ENCODE measurements at places on chromosomes 13 and 19.

DNA sequence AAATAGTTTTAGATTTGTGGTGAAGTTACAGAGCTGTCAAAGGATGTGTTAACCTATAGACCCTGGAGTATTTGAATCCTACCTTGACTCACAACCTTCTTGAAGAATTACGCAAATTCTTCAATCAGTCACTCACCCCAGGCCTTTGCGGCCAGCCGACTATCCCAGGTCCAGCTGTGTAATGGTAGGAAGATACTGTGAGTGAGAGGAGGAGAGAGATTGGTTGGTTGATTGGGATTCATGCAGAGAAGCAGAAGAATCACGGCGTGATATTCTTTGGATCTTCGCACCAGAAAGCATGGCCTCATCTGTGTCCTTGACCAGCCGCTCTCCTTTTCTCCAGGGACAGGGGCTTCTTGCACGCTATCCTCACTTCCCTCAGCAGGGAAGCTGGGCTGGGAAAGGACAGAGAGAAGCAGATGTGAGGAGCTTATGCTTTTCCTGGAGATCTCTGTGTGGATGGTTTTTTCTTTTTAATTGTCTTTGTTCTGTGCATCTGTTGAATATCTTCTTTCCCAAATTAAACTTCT is 249.1 kb downstream of the GGACT start:
- DNase-seq: no peak

- no peak for DNase-seq
These were observed 17.5 kb upstream of the HS6ST3 start for GRCh38 chr13:96072392-96072791.

DNA sequence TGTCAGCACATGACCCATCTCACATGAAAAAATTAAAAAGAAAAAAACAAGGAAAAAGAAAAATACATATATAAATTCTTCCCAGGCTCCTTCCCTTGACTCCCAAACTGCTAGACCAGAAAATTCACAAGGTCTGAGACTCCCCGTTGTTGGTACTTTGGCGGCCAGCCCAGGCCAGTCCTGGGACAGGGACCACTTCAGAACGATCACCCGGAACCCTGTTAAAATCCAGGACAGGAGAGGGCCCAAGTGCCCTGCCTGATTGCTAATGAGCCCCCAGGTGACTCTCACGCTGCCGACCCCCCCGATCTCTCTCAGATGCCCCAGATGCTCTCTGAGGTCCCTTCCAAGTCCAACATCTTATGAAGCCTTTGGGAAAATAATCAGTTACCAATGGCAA is 107.2 kb downstream of the COL4A2 start:
- no peak for DNase-seq

DNA sequence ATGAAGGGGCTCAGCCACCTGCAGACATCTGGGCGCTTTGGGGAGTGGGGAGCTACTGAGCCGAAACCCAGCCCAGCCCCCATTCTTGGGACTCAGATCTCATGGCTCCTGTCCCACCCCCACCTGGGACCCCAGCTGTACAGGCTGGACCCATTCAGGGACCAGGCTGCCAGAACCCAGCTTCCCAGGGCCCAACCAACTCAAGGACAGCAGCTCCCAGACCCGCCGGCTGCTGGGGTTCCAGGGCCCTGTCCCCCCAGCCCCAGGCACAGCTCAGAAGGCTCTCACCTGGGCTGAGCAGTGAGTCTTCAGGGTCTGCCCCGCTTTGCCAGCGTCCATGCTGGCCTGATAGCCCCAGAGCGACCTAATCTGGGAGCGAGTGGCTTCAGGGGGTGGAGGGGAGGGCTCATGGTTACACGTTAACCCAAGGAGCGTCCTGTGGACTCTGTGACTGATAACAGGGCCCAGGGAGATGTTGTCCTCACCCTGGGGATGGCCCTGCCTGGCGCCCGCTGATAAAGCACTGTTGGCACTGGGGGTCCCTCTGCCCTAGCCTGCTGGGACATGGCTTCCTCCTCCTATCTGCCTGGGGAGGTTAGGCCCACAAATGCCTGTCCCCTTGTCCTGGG is at the start of gene TMEM86B:
Gene TMEM86B (minus strand): TSS at position 361 of the 629 bp plus-strand sequence. CDS start 22 bp downstream, at position 339.
- DNase-seq: no peak

DNA sequence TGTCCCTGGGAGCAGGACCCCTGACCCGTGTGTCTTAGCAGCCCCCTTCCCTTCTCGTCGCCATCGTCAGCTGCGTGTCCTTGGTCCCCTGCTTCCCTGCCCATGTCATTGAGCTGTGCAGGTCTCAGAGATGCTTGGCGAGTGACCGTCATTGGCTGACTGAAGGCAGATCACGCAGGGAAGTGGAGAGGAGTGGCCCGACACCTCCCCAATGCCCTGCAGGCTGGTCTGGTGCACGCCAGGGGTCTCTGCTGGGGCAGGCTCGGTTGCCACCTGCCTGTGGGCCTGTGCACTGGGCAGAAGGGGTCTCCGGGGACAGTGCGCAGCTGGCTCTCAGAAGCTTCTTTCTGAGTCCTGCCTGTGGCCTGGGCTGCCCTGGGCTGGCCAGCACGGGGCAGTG is 6.2 kb downstream of the GNA11 start:
- no peak for DNase-seq

DNA sequence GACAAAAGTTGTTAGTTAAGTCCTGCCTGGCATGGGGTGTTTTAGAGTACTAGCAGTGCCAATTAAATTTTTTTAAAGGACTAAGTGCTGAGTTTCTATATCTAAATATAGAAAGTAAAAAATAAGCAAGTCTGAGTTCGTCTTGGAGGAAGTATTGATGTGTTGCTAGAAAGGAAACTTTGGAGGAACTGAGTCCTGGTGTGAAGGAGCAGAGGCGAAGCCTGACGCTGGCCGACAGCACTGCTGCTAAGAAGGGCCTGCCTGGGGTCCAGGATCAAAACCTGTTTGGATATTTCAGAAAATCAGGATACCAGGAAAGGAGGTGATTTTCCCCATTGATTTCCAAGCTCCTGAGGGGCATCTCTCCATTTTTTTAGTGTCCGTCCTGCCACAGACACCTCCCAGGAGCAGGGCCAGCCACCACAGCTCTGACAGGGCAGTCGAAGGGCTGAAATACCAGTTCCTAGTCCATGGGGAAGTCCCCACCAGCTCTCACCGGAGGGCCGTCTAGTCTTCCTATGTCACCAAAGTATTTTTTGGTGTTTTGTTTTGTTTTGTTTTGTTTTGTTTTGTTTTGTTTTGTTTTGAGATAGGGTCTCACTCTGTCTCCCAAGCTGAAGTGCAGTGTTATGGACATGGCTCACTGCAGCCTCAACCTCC is 38.2 kb upstream of the NPAS1 start:
- no peak for DNase-seq

- no peak for DNase-seq
These were observed 19.4 kb upstream of the CRTC1 start for GRCh38 chr19:18663940-18664530.

- no peak for DNase-seq
These were observed at the start of gene KIRREL2 for GRCh38 chr19:35856546-35857149. Gene KIRREL2 (plus strand): TSS chr19:35856911. CDS start chr19:35857120, 209 bp downstream.

- no peak for DNase-seq
These were observed 11.4 kb downstream of the NDFIP2 start for GRCh38 chr13:79492313-79492798.

DNA sequence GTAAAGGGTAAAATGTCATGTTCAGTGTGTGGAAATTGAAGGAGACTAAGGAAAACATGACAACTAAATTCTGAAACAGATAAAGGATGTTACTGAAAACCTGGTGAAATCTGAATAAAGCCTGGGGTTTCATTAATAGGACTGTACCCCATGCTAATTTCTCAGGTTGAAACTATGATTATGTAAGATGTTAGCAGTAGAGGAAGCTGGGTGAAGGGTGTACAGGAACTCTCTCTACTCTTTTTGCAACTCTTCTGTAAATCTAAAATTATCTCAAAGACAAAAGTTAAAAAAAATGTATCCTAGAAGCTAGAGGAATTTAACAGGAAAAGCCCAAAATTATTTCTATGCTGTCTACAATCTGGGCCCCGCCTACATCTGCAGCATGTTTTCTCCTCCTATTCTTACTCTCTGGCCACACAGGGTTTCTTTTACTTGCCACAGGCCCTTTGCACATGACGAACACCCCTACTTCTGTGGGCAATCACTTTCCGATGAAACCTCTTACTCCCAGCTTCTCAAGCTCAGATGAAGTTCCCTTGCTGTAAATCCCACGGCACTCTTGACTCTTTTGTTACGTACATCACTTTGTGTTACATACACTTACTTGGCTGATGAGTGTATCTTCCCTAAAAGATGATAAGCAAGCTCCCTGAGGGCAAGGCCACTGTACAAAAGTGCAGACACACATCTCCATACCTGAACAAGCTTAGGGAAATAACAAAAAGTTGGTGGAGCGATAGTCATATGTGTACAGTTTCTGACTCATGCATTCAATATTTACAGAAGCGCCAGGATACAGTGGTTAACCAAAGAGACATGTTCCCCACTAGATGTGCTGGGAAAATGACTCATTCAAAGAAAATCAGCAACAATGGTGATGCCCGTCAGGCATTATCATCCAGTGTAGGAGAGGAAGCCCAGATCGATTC is 32.6 kb downstream of the RUBCNL start:
- peak; percentile 96 for DNase-seq

DNA sequence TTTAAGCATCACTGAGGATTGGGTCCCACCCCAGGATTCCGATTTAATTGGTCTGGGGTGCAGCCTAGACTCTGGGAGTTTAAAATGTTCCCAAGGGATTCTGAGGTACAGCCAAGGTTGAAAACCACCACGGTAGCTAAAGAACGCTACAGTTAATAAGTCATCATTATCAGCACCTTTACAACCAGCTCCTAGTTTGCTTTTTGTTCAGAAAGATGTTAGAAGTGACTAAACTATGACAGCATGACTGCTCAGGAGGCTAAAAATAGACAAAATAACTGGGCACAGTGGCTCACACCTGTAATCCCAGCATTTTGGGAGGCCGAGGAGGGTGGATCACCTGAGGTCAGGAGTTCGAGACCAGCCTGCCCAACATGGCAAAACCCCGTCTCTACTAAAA is 11.7 kb upstream of the EPSTI1 start:
- no peak for DNase-seq

DNA sequence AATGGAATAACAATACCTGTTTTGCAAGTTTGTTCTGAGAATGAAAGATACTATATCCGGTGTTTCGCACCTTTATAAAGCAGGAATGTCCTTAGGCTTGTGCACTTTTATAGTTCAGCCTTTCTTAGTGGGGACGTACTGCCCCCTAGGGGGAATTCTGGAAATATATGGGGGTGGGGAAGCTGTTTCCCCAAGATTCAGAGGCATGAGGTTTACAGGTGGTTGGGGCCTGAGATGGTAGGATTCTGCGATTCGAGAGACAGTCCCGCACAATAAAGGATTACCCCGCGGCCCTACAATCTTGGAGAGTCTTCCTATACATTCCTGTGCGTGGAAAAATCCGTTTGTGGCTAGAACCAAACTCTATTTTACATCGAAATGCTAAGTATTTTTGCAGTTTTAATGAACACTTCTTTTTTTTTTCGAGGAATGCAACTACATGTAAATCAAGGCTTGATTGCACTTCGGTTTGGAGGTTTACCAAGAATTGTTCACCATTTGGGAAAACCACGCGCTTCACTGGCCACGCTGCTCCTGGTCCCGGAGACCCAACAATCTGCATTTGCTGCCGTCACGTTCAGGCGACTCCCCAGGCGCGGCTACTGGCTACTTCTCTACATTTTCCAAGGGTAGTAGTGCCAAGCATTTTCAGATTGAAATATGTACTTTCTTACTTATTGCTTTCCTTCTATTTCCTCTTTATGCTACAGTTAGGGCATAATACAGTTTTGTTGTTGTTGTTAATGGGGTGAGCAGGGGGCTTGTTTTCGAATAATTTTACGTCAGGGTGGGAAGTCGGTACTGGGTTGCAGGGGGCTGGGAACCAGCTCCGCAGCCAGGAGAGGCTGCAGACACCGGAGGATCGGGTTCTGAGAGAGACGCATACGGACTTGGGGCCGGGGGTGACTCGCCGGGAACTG is 830 bp downstream of the NEK5 start:
- peak; percentile 47 for DNase-seq

DNA sequence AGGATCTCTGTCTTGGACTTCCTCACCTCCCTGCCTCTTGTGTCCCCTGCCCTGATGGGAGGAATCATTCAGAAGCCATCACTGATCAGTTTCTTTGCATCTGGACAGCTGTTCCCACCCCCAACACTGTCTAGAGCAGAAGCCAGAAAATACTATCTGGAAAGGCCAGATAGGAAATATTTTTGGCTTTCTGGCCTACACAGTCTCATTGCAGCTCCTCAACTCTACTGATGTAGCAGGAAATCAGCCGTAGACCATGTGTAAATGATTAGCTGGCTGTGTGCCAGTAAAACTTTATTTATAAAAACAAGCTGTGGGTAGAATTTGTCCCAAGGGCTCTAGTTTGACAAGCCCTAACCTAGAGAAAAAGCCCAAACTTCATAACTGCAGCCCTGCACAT is 5.6 kb downstream of the SIGLEC7 start:
- no peak for DNase-seq

GRCh38 chr13:20192158-20192835 is 441 bp downstream of the GJB2 start:
- no peak for DNase-seq

DNA sequence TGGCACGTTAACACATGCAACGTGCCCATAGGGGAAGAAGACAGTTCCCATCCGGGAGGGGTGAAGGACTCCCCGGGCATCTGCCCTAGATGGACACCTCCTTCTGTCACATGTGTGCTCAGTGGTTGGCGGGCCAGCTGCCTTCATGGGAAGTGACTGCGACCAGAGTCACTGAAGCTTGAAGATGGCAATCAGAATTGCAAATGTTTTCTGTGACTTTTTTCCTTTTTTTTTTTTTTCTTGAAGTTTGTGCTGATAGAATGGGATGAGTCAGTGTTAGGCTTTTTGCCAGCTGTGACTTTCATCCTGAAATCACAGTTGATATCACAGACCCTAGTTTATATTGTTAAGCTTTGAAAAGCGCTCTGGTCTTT is 109.2 kb upstream of the MCF2L start:
- peak; percentile 6 for DNase-seq

- DNase-seq: peak; percentile 36
These were observed 513.0 kb downstream of the IRS2 start for GRCh38 chr13:109273326-109273751.

GRCh38 chr19:56969759-56970178 is 129.2 kb upstream of the PEG3 start:
- no peak for DNase-seq

- DNase-seq: no peak
These were observed 22.1 kb downstream of the UPF1 start for GRCh38 chr19:18853755-18854427.

GRCh38 chr19:18708452-18709231 is 25.2 kb downstream of the CRTC1 start:
- no peak for DNase-seq

DNA sequence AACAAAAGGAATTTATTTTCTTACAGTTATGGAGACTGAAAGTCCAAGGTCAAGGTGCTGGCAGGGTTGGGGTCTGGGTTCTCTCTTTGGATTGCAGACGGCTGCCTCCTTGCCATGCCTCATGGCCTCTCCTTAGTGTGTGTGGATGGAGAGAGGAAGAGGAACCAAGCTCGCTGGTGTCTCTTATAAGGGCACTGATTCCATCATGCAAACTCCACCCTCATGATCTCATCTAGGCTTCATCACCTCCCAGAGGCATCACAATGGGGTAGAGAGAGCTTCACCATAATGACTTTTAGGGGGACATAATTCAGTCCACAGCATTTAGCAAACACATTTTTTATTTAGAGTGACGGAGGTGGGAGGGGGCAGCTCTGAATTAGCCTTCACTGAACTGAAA is 104.9 kb upstream of the ABCC4 start:
- DNase-seq: no peak

All from AG10803 (cell line).